GDM1 (cell line): ENCODE measurements at places on chromosomes 2 and 18.

GRCh38 chr2:101479328-101479727, 4.4 kb upstream of the RFX8 start:
- DNase-seq = no peak

GRCh38 chr2:55871637-55872036, 51.9 kb downstream of the EFEMP1 start:
- no peak for DNase-seq

DNA sequence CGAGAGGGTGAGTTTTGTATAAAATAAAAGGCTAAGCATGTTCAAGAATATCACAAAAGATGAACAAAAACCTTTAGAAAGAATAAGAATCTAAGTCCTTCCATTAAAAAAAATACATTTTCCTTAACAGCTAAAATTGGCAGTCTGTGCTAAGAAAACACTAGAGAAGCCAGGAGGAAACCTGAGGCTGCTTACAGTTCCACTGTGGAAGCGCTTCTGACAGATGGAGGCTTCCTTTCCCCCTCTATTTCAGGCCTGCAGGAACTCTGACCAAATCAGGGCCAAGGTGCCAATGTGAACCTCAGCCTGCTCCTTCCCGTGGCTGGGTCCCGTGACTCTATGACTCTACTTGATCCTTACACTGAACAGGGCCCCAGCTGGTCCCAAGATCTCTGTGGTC, 108.1 kb upstream of the ARHGAP28 start:
- no peak for DNase-seq

DNA sequence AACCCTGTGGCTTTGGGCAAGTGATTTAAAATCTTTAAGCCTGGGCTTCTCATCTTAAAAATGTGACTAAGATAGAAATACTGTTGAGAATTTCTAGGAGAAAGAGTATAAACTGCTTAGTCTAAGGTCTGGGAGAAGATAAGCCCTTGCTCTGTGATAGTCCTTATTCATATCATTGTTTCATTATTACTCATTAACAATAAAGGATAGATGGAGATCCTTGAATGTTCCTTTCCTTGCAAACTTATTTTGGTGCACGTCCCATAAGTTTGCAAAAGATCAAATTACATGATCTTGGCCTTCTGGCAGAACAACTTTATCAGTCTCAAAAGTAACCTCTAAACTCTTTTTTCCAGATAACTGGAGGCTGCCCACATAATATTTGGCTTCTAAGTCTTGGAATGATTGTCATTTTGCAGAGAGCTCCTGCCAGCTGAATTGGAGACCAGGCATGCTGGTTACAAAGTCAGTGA, 138.3 kb downstream of the FAM124B start:
- DNase-seq = no peak

DNA sequence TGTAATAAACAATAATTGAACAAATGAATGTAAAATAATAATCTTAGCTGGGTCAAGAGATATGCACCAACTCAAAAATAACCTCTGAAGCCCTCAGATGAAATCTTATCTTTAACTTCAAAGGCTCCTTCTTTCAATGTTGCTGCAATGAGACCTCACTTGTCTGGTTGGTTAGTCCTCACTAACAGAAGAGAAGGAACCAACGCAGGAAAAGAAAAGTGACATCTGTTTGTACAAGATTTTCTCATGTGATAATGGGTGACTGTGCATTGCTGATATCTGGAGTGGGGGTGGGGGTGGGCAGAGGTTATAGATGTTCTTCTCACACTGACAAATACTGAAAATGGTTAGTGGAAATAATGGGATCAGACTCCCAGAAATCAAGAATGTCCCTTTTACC, 2.6 kb downstream of the SCN7A start:
- DNase-seq = no peak

- no peak for DNase-seq
These were observed 33.3 kb upstream of the FIGN start for GRCh38 chr2:163768881-163769695.

GRCh38 chr2:70832386-70832785, 3.2 kb downstream of the CD207 start:
- DNase-seq = no peak
